ENCODE measurements at places on chromosomes 6 and 20. TPM values are rescaled to one million over a fixed set of nuclear protein-coding genes. Genes with fewer than 3 reads are reported as not detected.

DNA sequence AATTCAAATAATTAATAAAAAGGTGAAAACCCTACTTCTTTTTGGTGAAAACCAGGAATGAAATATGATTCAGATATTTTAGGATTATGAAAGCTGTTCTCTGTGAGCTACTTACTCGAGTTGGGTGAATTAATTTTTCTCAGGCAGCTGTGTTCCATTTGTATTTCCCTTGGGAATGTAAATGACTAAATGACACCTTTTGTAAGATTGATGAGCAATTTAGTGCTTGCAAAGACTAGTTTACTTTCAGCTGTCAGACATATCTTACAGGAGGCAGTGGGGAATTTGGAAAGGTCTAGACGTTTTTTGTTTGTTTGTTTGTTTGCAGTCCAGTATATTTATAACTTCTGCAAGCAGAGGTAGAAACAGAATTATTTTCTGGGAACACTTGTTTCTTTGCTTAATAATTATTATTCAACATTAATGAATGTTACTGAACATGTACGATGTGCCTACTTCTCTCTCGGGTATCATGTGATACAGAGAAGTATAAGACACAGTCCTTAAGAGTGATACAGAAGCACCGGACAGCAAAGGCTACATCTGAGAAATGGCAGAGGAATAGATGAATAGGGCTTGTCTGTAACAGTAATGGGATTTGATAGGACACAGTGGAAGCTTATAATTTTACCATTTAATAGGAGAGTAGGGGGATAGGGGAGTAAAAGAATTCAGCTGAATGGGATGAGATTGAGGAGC is 91.3 kb downstream of the AKAP7 start:
- no peaks in the 10 kb centered on the region for H3K27me3 ChIP-seq
- DNase-seq = no peak
- H3K4me1 ChIP-seq = no peaks in the 10 kb centered on the region
- H3K27ac ChIP-seq = no peak overlapping the region

The CRISP2 gene
- total RNA-seq = not detected

DNA sequence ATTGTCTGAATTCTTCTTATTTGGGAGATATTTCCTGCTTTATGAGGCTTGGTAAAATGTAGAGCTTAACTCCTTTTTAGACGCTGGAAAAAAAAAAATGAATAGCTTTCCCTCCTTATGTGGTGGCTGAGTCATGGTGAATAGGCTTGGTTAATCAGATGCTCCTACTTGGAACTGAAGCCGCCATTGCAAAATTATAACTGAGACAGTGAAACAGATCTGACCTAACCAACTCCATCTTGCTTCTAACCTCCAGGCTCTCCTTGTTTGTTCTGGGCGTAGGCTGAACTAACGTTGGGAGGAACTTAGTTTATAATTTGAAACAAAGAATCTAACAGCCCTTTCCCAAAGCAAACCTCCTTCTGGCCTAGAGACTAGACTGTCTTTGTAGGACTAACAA is 43.2 kb upstream of the PLCB4 start:
- H3K4me1 ChIP-seq = no peaks in the 10 kb centered on the region
- H3K36me3 ChIP-seq = no peaks in the 10 kb centered on the region
- H3K4me3 ChIP-seq = no peak overlapping the region

The ARFGAP1 gene
- 79.9 TPM for total RNA-seq

- no peaks in the 10 kb centered on the region for H3K36me3 ChIP-seq
- no peak overlapping the region for H3K4me3 ChIP-seq
- no peak for DNase-seq
- H3K27ac ChIP-seq = no peak overlapping the region
- H3K4me1 ChIP-seq = no peaks in the 10 kb centered on the region
These were observed 685.6 kb downstream of the DOK5 start for GRCh38 chr20:55160996-55161395.

DNA sequence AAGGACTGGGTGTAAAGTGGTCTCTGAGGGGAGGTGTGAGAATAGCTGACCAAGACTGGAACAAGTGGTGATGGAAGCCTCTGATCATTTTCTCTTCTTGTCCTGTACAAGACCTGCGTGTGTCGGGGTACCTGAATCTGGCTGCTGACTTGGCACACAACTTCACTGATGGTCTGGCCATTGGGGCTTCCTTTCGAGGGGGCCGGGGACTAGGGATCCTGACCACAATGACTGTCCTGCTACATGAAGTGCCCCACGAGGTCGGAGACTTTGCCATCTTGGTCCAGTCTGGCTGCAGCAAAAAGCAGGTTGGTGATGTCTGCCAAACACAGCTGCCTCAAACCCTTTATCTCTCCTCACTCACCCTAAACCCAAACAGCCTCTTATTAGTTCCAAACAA is 1.7 kb upstream of the HSD17B8 start:
- H3K4me1 ChIP-seq = peaks cover 32% of the 10 kb centered on the region
- no peak for DNase-seq
- H3K27ac ChIP-seq = no peak overlapping the region
- peaks cover 8% of the 10 kb centered on the region for H3K36me3 ChIP-seq
- H3K27me3 ChIP-seq = no peaks in the 10 kb centered on the region
